ENCODE measurements at places on chromosomes 6 and 20. TPM values are rescaled to one million over a fixed set of nuclear protein-coding genes. Genes with fewer than 3 reads are reported as not detected.

The GPR63 gene
- 1.6 TPM for total RNA-seq

The BPI gene
- total RNA-seq = not detected

The ME1 gene
- total RNA-seq = 38.5 TPM

The DOK5 gene
- total RNA-seq = 0.82 TPM

The DEFB114 gene
- total RNA-seq = not detected

The PLA2G7 gene
- total RNA-seq = 0.48 TPM

The PGBD1 gene
- total RNA-seq = 7.9 TPM

The TMEM244 gene
- not detected for total RNA-seq

The PTK6 gene
- 0.18 TPM for total RNA-seq

All from astrocyte (in vitro differentiated cells and primary cell).